ENCODE measurements at places on chromosomes 2 and 18.

DNA sequence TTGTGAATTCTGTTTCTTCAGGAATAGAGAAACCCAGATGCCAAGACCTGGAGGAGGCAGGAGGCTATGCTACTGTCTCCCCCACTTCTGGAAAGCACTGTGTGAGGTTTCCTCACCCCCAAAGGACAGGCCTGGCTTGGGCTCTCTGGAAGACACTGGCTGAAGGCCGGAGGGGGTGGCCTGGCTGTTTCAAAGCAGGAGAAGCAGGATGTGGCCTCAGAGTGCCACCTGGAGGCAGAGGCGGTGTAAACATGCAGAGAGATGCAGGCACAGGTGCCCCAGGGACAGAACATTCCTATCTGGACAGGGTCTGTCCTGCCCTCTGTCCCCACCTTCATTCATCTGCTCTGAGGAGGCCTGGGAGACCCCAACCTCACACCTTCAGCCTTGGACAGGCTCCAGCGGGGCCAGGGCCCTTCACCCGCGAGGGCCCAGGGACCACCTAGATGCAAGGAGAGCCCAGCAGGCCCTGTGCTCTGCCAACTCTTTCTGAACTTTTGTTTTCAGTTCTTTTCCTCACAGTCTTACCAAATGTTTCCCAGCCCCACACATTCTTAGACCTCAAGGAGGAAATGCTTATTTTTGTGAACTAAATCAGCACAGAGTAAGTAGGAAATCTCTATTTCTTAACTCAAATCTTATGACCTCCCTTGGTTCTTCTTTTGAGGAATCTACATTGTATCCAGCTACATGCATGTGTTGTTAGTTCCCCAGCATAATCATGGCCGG is 79.2 kb downstream of the LONRF2 start:
- peak; percentile 51 for DNase-seq

GRCh38 chr2:60391230-60391629 is 162.2 kb downstream of the BCL11A start:
- no peak for DNase-seq

GRCh38 chr2:196130039-196130825 is 41.1 kb downstream of the STK17B start:
- no peak for DNase-seq

GRCh38 chr2:240336820-240337427 is 98.5 kb upstream of the GPC1 start:
- no peak for DNase-seq

- DNase-seq, result no peak
Measured at GRCh38 chr2:42721898-42722297, 42.0 kb downstream of the OXER1 start.

DNA sequence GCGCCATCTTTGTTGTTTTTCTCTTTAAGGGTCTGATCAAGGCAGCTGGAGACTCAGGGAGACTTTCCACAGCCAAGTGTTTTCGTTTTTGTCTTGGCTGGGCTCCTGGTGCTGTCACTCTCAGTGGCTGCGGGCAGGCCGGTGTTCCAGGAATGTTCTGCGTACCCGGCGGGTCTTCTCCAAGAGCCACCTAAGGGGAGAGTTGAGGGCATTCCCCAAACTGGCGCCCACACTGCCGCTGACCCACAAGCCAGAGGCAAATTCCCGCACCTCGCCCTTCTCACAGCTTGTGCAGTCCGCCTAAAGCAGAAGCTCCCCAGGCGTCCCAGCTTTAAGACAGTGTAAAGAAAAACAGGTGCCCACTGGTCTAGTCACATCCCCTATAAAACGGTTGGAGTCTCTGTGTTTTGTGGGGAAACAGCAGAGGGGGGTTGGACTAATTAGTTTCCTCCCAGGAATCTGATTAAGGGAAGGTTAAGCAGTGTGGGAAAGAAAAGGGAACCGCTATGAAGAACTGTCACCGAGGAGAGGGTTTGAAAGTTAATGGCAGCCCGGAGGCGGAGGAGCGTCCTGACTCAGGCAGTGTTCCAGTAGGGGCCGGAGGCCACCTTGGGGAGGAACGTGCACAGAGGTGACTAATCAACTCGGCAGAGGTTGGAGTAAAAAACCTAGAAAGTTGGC is 224.5 kb downstream of the SLC4A3 start:
- DNase-seq, result no peak

DNA sequence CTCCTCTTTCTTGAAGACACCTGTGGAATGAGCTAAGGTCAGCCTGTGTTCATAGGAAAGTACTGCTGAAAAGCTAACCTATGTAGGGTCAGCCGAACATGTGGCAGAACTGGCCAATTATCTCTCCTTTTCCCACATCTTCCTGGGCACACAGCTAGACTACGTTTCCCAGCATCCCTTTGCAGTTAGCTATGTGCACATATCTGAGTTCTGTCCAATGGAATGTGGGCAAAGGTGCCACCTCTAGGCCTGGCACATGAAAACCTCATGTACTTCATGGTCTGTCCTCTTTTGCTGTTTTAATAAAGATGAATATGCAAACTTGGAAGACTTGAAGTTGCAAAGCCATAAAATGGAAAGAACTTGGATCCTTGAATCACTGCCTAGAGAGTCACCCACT is 352.6 kb downstream of the TNS1 start:
- DNase-seq, result no peak

GRCh38 chr2:8608411-8608954 is 73.4 kb upstream of the ID2 start:
- peak; percentile 30 for DNase-seq

- DNase-seq, result no peak
Measured at GRCh38 chr2:88159481-88159880, 10.7 kb upstream of the THNSL2 start.

DNA sequence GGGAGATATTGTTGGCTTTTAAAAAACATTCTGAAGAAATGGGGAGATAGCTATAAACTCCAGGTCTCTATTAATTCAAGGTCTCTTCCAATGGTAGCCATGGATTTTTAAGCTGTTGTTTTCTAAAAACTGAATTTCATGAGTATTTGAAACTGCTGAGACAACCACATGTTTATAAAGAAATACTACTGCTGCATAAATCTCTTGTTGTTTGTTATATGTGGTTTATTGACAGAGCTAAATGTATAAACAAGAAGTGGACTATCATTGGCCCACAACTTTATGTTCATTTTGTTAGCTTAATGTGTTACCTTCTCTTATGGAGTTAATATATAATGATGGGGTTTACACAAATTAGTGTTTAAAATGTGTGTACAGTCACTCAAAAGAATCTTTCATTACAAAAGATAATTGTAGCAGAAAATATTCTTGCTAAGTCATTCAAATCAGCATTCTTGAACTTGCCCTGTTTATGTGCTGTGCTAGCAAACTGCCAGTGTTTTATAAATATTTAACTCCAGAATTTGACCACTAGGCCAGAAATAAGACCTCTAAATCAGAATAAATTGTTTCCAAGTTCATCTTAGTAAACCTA is 242.1 kb downstream of the TMX3 start:
- no peak for DNase-seq

GRCh38 chr2:31070339-31071125 is 67.7 kb downstream of the GALNT14 start:
- no peak for DNase-seq

- DNase-seq, result no peak
Measured at GRCh38 chr2:114488841-114489530, 46.5 kb downstream of the DPP10 start.

DNA sequence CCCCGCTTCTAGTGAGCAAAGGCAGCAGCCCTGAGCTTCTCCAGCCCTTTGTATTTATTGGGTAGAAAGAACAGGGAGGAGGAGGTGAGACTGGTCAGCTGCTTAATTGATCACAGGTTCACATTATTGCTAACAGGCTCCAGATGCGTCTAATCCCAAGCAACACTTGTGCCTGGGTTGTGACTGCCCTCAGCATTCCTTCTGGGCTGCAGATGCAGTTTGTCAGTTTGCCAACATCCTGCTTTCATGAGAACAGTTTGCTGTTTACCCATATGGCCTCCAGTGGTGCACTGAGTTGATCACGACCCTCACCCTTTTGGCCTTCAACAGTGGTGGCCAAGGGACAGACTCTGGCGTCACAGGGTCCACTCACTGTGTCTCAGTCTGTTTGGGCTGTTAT is 159.5 kb upstream of the ZNF516 start:
- DNase-seq, result no peak

DNA sequence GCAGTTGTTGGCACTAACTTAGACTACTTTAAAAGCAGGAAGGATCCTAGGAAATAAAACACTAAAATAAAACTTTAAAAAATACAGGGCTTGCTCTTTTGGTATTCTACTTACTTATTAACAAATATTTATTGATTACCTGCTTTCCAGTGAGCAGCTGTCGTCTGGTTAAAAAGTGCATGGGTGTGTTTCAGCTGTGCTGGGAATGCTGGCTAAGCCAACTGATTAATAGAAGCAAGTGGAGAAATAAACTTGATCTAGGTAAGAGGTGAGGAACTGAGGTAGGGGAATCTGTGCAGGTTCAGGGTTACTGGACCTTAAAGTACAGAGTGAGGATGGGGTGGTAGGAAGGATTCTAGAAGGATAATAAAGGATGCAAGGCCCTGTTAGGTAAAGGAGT is 110.8 kb downstream of the SPTBN1 start:
- no peak for DNase-seq

DNA sequence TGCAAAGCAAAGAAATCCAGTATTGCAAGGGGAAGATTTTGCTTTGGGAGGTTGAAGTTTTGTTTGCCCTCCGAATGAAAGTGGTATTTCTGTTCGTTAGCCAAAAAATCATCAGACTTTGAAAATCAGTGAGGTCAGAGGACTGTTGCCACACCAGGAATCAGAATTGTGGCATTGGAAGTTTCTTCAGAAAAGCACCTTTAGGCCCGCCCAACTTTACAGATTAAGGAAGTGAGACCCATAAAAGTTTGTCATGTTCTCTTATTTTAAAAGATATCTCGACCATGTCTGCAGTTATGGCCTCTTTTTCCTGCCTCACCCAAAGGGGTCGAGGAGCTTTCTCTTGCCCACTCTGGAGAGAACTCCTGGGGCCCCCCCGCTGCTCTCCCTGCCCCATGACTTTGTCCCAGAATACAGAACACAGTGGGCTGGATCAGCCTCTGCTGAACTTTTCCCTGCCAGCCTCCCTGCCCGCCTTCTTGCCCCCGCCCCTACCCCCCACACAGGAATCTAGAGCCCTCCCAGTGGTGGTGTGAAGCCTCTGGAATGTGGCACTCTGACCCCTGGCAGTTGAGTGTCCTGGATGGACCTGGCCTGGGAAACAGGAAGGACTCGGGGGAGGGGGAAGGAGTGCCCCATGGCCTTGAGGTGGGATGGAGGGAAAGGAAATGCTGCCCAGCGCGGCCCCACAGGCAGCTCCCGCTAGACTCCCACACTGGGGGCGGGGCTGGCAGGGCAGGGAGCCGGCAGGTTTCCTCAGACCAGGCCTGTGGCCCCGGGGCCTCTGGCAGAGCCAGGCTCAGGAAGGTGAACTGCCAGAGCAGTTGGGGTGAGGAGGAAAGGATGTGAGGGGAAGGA is 25.3 kb downstream of the CRIM1 start:
- no peak for DNase-seq

GRCh38 chr18:59229191-59229590 is 9.2 kb downstream of the GRP start:
- no peak for DNase-seq

GRCh38 chr18:55402731-55403405 is 185.1 kb downstream of the TCF4 start:
- no peak for DNase-seq

DNA sequence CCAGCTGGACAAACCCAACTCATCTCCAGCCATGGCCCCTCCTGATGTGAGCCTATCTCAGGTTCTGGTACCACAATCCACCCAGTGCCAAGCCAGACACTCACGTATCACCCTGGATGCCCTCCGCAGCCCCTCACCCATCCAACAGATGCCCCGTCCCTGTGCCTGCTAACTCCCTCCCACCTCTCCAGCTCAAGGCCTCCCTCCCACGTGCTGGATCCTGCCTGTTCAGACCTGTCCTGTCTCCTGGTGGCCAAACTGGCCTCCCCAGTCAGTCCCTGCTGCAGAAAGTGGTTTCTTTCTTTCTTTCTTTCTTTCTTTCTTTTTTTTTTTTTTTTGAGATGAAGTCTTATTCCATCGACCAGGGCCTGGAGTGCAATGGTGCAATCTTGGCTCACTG is 86.2 kb downstream of the RRM2 start:
- DNase-seq, result no peak

DNA sequence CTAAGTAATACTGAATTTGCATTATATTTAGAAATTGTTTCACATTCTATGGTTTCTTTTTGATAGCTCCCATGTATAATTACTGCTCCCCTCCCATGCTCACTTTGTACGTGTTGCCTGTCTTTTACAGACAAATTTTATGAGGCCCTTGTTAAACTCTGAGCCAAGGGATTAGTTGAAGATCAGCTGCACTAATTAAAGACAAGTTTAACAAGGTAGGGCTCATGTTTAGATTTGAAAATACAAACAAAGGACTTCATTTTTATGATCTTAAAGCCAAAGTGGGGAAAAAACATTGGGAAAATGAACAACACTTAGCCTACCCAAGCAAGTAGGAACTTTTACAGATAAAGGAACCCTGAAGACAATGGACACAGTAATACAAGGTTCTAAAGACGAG is 46.2 kb downstream of the ARHGAP28 start:
- DNase-seq, result no peak

- no peak for DNase-seq
Measured at GRCh38 chr2:119247844-119248271, 24.2 kb downstream of the STEAP3 start.

DNA sequence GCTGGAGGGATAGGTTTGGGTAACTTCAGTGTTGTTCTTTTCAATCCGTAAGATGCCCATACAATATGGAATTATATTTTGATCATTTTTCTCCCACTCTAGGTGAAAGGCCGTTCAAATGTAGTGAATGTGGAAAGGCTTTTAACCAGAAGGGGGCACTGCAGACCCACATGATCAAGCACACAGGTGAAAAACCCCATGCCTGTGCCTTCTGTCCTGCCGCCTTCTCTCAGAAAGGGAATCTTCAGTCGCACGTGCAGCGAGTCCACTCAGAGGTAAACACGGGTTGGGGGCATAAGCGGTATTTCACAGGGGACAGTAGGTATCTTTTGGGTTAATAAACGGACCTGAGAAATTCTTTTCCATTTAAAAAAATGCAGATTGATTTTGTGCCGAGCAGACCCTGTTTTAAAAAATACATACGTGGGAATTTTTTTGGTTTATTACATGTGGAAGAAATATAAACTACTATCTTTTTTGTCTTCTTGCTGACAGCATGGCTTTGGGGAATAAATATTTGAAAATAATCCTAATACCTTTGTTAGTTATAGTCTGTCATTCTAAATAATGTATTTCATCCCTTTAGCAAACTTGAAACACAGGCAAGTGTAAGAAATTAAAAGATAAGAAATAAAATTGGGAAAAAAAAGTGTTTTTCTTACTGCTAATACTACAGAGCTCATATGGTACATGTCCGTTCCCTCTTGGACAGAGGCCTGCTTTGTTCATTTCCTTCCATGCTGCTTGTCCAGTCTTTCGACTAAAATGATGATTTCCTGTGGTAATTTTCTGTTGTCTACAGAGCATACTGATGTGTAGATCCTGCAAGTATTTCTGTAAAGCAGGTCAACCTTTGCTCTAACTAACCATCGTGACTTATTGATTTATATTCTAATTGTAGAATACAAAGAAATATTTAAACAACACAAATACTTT is 53.3 kb downstream of the ZNF236 start:
- peak; percentile 36 for DNase-seq

- DNase-seq, result no peak
Measured at GRCh38 chr18:39801010-39801409, 2154.0 kb upstream of the PIK3C3 start.

GRCh38 chr18:74499633-74500032 is 3.5 kb downstream of the CNDP2 start:
- peak; percentile 46 for DNase-seq

- peak; percentile 50 for DNase-seq
Measured at GRCh38 chr2:238720232-238720672, 127.6 kb upstream of the TWIST2 start.
